ENCODE measurements at places on chromosomes 4 and X.

DNA sequence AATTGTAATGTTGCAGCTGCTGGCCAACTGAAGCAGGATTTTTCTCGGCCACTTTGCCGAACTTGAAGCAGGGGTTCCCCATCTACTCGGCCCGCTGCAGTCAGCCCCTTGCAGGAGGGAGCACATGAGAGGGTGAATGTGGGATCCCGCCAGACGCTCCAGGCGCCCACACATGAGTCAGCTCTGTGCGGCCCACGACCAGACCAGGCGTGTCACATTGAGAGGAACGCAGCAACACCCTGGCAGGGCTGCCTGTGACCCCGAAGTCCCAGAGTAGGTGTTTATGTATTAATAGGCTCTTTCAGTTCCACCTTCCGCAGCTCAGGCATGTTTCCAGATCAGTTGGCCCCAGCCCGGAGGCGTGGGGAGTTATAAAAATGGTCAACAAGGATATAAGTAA is 344.7 kb upstream of the PABPC4L start:
- DNase-seq, result no peak

- no peak for DNase-seq
Measured at GRCh38 chr4:92254767-92255442, 48.9 kb upstream of the GRID2 start.

DNA sequence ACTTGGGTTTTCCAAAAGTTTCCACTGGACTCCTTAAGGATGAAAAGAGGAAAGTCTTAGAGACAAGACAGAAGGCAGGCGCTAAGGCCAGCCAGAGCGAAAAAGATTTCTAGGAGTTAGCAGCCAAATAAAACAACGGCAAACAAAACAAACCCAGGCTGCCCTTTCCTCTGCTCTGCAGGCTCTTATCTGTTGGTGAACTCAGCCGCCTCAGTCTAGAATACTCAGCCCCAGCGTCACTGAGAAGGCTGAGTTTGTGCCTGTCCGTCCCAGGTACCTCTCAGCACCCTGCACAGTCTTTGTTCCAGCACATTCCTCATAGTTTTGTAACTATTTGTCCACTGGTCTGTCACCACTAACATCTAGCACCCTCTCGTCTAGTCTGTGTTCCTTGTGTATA is 75.6 kb upstream of the FAM9C start:
- DNase-seq, result no peak

DNA sequence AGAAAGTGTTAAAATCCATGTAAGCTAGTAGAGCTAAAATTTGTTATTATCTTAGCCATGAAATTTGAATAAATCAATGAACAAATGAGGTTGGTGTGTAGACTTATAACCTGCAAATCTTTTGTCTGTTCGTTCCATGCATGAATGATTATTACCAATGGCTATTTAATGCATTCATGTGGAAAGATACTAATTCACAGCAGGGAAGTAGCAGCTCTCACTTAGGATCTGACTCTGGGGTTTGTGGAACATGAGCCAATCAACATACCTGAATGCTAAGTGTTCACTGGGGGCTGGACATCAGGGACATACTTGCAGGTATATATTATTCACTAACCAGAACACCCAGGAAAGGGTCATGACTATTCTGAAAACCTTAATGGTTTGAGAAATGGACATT is 444.1 kb downstream of the STIM2 start:
- DNase-seq, result no peak

- no peak for DNase-seq
Measured at GRCh38 chrX:31336419-31336818, 264.6 kb upstream of the FTHL17 start.

- no peak for DNase-seq
Measured at GRCh38 chr4:157983300-157983699, 189.5 kb downstream of the GASK1B start.

- no peak for DNase-seq
Measured at GRCh38 chr4:26892480-26893150, 32.0 kb downstream of the STIM2 start.

DNA sequence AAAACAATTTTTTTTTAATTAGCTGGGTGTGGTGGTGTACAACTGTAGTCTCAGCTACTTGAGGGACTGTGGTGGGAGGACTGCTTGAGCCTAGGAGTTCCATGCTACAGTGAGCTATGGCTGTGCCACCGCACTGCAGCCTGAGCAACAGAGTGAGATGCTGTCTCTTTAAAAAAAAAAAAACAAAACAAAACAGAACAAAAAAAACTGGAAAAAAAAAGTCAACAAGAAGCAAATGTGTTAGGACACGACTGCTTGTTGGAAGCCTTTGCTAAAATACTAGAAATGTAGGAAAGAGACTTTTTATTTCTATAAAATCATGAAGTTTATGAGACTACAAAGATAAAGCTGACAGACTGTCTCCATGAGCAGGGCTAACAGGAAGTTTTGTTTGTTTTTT is 87.2 kb downstream of the SH3RF1 start:
- DNase-seq, result no peak

DNA sequence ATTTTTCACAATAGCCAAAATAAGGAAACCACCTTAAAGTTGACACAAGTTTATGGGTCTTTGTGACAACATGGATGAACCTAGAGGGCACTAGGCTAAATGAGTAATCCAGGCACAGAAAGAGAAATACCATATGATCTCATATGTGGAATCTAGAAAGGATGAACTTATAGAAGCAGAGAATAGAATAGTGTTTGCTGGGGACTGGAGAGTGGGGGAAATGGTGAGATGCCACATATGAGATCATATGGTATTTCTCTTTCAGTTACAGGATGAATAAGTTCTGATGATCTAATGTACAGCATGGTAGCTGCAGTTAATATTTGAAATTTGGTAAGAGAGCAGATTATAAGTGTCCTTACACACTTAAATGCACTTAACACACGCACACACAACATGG is 35.9 kb downstream of the F8A2 start:
- DNase-seq, result no peak

DNA sequence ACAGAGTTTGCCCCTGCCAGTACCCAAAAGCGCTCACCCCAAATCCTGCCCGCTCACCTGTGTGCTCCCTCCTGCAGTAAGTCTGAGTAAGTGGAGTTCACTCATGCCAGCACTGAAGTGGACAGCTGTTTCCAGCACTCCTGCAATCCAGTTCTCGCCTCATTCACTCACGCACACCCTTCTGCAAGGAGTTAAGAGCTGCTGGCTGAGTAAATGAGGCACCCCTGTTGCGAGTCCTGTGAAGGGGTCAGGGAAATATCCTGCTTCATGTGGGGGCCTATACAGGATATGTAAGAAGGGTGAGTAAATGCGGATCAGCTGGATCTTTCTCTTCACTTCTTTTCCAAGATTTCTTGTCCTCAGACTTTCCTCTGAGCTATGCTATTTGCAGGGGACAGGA is 23.5 kb downstream of the CXCL8 start:
- DNase-seq, result no peak

DNA sequence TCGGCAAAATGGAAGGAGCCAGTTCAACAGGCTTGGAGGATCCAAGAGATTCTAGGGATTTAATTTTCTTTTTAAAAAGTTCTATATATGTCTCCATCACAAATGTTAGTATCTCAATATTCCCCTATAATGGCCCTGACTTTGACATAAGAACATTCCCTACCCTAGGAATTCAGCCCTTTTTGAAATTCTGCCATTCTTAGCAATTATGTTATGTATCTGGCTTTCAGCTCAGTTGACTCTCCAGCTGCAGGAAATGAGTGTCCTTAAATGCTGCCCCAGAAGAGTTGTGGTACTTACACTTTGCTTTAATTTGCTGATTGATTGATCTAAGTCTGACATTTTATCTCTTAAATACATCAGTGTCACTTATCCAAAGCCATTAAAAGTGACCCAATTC is 1454.3 kb downstream of the FSTL5 start:
- no peak for DNase-seq

GRCh38 chr4:55303760-55304165 is 42.3 kb upstream of the SRD5A3 start:
- no peak for DNase-seq

DNA sequence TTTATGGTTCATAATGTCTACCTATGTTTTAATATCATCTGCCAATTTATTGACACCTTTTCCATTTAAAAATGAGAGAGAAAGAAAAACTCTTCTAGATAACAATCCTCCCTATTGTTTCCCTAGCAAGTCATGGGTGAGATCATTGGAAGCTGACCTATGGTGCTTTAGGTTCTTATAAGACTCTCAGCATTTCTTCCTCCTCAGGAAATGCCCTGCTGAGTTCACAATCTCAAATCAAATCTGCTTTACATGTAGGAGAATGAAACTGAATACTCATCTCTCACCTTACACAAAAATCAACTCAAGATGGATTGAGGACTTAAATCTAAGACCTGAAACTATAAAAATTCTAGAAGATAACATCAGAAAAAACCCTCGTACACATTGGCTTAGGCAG is 267.4 kb downstream of the RAPGEF2 start:
- DNase-seq, result no peak

DNA sequence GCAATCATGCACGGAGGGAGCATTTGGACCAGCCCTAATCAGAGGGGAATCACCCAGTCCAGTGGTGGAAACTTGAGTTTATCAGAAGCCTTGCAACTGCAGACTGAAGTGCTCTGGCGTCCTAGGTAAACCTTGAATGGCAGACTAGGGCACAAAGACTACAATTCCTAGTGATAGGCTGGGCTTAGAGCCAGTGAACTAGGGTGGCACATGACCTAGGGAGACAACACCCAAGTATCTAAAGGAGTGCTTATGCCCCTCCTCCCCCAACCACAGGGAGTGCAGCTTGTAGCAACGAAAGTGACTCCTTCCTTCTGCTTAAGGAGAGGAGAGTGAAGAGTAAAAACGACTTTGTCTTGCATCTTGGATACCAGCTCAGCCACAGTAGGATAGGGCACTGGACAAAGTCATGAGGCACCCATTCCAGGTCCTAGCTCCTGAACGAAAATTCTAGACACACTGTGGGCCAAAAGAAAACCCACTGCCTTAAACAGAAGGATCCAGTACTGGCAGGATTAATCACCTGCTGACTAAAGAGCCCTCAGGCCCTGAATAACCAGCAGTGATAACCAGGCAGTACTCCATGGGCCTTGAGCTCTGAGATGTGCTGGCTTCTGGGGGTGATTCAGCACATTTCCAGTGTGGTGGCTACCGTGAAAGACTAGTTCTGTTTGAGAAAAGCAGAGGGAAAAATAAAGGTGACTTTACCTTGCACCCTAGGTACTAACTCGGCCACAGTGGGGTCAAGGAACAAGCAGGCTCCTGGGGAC is 58.7 kb upstream of the STARD8 start:
- no peak for DNase-seq

GRCh38 chr4:142539796-142540482 is 306.2 kb downstream of the INPP4B start:
- DNase-seq, result no peak

DNA sequence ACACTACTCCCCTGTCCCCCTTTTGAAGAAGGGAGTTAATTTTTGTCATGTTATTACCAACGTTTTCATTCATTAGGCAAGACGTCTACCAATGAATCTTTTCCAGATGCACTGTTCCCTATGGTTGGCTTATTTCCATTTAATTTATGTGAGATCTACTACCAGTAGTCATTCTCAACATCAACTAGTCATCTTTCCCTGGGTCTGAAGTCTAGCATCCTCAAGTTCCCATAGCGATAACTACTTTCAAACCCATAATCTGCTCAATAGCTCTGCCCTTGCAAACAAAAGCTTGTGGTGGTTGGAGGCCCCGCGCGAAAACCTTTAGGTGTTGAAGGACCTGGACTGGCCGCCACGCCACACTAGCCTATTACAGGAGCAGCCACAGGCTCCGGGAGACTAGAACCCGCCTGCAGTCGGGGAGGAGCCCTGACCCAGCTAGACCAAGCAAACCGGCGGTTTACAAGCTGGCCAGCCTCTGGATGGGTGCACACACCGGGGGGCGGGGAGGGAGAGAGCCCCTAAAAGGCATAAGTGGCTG is 746 bp downstream of the PPAT start:
- DNase-seq, result peak; percentile 77

DNA sequence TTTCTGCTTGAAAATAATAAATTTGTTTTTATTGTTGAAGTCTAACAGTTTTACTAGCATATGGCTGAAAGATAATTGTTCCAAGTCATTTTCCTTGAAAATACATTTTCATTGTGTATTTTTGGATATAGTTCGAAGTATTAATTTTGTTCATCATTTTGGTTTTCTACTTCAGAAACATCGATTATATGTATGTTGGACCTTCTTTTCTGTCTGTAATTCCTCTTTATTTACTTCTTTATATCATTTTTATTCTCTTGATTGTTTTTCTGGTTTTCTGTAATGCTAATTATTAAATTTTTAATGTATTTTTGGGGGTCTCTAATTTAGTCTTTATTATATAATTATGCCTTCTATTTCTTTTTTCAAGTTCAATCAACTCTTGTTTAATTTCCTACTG is 407.1 kb upstream of the FRG1 start:
- no peak for DNase-seq

DNA sequence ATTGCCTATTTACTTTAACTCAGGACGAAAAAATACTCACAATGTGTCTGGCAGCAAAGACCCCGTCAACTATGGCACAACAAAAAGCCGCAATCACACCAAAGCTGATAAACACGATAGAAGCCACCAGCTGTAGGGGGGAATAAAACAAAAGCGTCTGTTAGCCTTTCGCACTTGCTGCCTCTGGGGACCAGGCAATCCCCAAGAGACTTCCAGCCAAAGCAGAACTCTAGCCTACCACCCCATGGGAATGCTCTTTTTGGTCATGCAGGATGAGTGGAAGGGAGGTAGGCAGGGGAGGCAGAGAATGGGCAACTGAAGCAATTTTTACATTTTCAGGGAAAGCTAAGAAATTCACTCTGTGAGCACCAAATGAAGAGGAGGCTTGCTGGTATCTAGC is 20.1 kb downstream of the TMEM255A start:
- DNase-seq, result no peak

- DNase-seq, result no peak
Measured at GRCh38 chr4:33924239-33924638, 2320.1 kb downstream of the ARAP2 start.

- DNase-seq, result no peak
Measured at GRCh38 chr4:126627255-126627654, 1005.5 kb upstream of the INTU start.

DNA sequence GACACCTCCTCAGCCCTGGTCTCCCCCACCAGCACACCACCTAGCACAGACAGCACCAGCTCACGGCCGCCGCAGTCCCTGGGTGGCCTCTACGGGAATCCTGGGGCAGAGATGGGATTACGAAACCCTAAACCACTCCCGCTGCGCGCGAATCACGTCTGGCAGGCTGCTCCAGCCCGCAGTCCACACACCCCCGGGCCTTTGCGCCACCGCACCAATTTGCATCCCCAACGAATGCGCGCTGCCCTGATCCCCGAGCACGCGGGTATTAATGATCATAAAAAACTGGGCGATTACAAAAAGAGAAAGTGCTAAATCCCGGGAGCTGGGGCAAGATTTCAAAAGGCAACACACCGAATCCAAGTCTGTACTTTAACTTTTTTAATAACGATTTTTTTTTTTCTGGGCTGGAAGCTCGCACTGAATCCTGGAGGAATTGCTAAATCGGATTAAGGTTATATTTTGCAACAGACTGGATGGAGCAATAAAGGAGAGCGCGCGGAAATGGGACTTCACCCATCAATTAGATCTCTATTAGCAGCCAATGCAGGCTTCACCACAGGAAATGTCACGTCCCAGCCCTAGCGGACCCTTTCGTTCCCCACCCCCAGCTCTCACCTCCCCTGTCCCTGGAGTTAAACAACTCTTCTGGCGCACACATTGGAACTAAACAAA is 69.8 kb upstream of the TMEM33 start:
- DNase-seq, result no peak
